Hippocampal formation (tissue), 2 donors: ENCODE measurements at places on chromosomes 5 and 9.

DNA sequence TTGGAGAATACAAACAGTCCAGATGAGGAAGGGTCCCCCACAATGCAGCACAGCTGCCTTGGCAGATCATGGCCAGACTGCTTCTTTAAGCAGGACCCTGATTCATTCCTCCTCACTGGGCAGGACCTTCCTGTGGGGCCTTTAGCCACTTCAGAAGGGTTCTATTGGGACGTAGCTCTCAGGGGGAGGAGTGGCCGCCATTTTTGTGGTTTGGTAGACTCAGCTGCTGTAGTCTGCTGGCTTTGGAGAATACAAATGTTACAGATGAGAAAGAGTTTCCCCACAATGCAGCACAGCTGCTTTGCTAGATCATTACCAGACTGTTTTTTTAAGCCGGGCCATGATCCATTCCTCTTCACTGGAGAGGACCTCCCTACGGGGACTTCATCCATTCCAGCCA, 57.4 kb downstream of the TMEM38B start:
- no peak for DNase-seq

GRCh38 chr5:124844371-124844920, 98.0 kb upstream of the ZNF608 start:
- DNase-seq = no peak

GRCh38 chr5:42422656-42423280, 471 bp upstream of the GHR start:
- no peak for DNase-seq

DNA sequence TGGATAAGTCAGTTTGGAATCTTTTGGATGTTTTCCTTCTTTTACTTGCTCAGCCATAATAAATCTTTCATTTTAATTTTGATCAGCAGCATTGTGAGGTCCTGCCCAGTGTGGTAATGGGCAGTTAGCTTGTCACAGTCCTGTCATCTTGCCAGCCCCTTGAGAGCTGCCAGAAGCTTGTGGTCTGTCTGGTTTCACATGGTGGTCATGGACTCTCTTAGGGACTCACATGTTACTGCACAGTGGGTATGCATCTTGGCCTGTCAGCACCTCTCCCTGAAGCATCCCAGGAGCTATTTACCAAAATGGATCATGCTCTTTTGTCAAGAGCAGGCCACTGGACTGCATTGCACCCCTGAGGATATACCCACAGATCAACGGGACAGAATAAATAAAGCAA, 60.3 kb downstream of the DAPK1 start:
- no peak for DNase-seq

- DNase-seq = no peak
Observed at GRCh38 chr5:55480781-55481180, 54.0 kb downstream of the PLPP1 start.

DNA sequence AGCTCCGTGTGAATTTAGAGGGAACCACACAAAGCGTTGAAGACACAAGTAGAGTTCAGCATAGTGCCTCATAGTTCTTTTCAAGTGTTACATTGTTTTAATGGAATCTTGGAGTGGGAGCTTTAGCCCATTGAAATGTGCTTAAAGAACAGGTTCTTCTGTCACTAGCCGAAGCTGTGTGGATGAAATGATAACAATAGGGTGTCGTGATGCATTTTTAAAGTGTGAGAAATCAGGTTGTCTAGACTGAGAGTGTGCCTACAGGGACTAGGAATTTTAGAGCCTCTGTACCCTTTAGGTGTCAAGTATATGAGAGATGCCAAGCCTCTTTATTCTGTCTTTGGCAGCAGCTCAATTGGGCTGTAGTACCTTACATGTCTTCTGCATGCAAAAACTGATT, 83.0 kb downstream of the NDUFS4 start:
- no peak for DNase-seq

GRCh38 chr9:134875371-134875770, 5.2 kb upstream of the FCN2 start:
- no peak for DNase-seq

DNA sequence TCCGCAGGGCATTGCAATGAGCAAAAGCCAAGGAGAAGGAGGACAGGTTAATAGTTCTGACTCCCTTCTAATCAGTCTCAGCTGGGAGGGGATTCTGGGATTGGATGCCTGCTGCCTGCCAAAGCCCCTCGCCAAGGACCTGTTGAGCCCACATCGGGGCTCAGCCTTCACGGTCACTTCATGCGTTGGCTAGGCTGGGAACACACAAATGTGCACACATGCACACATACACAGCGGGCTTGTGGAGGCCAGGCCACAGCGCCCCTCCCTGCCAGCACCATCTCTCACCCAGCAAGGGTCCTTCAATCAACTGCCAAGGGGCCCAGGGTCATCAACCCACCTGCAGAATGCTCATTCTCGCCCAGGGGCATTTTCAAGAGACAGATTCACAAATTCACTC, 113.9 kb downstream of the C5orf15 start:
- no peak for DNase-seq

- DNase-seq = no peak
Observed at GRCh38 chr9:105418588-105419500, 29.0 kb upstream of the FSD1L start.

DNA sequence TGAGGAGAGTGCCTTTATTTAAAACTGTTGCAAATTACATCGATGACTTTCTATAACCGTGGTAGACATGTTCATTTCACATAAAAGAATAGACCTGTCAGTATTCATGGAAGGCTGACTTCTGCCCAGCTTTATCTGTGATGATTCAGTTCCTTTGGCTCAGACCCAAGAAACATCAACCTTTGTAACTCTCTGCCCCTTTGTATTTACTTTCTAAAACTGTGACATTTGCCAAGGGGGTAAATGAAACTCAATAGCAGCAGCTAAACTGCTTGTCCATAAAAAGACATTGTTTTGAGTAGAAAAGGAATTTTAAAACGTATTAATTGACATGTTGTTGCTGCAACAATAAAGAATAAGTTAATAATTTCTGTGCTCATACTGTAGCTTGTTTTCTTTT, 137.8 kb upstream of the ANKH start:
- DNase-seq = no peak

GRCh38 chr5:167063788-167064187, 1227.7 kb upstream of the WWC1 start:
- no peak for DNase-seq

GRCh38 chr5:55517804-55518203, 17.0 kb downstream of the PLPP1 start:
- no peak for DNase-seq

DNA sequence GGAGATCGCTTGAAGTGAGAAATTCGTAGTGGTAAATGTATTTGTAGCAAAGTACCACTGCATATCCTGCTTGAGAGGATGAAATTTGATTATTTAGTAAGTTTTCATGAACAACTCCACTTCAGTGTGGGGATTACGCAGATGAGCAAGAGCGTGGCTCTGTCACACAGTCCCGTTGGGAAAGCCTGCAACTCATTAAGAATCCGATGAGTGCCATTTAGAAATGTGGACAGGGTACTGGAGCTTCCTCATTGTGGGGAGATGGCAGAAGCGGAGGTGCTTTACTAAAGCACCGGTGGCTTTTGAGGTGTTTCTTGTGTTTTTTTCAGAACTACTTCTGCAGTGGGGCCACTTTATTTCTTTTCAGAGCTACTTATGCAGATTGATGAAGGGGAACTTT, 1.4 kb downstream of the TJP2 start:
- no peak for DNase-seq

- no peak for DNase-seq
Observed at GRCh38 chr9:26781906-26782305, 110.7 kb downstream of the CAAP1 start.

DNA sequence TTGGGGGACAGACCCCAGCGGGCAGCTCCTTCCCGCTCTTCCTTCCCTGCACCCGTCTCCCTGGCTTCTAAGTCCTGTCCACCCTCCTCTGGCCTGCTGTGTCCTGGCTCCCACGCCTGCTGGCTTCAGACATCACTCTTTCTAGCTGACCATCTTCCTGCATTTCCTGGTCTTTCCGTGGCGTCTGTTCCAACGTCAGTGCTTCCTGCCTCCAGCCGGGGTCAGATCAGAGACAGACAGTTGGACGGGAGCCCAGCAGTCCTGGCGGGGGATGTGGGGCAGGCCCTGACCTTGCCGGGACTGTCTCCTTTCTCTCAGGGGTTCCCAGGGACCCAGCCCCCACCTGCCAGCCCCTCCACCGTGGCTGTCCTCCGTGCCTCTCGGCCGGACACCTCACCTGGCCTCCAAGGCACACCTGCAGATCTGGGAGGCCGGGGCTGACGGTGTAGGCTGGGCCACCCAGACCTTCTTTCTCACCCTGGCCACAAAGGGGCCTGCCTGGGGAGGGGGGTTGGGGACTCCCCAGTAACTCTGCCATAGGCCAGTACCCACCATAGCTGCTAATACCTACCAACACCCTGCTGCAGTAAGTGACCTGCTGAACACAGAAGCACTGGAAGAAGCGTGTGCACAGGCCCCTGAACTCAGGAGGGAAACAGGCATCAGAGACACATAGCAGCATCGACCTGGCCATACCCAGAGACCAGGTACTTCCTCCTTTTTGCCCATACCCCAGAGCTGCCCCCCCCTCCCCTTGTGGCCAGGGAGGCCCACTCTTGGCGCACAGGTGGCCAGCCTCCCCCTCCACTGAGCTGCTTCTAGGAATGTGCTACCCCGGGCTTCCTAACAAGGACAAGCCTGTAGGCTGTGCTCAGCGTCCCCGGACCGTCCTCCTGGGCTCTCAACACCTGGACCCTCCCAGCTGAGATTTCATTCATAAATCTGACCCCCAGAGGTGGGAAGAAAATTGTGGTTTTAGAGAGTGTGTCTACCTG, 5.1 kb downstream of the NRARP start:
- DNase-seq = no peak

DNA sequence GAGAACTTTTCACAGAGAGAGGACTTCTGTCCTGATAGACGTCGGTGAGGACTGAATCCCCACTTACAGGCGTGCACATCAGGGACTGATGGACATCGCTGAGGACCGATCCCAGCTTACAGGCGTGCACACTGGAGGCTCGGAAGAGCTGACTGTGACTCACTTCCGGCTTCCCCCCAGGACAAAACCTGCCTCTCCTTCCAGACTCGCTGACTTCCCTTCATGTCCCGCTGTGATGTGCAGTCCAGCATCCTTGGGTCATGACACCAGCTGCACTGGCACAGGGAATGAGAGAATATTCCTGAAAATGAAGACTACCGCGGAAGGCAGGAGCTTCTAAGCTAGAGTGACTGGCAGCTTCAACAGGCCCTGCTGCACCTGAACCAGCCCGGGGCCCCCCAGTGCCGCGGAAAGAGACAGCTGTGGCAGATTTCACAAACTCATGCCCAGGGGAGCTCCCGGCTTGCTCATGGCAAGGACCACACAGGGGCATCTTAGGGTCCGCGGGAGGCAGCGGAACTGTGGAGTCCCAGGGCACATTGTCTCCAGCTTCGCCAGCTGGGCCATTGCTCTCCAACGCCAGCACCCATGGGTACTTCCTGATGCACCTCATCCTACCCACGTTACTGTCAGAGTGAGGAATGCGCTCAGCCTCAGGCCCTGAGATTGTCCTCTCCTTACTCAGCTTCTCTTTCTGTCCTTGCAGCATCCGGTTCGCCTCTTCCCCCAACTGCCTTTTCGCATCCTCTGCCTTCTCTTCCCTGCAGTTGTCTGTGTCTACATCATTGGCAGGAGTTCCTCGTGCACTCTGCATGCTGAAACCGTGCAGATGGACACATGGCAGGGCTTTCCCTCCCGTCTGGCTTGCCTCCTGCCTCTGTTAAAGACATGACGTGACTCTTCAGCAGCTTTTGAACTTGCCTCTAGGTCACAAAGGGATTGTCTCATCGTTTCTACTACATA, 29.5 kb downstream of the SURF6 start:
- DNase-seq = no peak

GRCh38 chr5:134103397-134103796, 11.1 kb upstream of the TCF7 start:
- no peak for DNase-seq

- DNase-seq = no peak
Observed at GRCh38 chr9:32928145-32928763, 73.2 kb downstream of the APTX start.

GRCh38 chr5:165525271-165525670, 2019.9 kb downstream of the MAT2B start:
- no peak for DNase-seq

GRCh38 chr5:97229688-97230285, 46.7 kb upstream of the RIOK2 start:
- no peak for DNase-seq

DNA sequence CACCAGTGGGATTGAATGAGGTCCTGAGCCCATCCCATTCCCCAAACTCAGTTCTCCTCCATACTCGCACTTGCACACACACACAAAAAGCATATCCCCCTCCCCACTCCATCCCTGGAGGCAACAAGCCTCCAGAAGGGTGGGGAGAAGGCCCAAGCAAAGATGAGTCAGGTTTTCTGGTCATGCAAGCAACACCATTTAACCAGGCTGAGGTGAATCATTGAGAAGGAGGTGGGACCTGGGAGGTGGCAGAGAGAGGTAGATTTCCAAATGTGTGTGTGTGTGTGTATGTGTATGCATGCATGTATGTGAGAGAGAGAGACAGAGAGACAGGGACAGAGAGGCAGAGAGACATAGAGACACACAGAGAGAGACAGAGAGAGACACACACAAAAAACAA, 185.2 kb upstream of the TRIM32 start:
- DNase-seq = no peak

GRCh38 chr9:84701801-84702200, 32.3 kb downstream of the NTRK2 start:
- DNase-seq = no peak

- DNase-seq = no peak
Observed at GRCh38 chr5:159873680-159874079, 42.6 kb upstream of the ADRA1B start.
